ENCODE measurements at places on chromosomes 12 and 14. TPM values are rescaled to one million over a fixed set of nuclear protein-coding genes. Genes with fewer than 3 reads are reported as not detected.

Gene CDKL1
- 1.6 TPM for total RNA-seq

Gene NRIP2
- not detected for total RNA-seq

Gene PPP4R4
- 9.6 TPM for total RNA-seq

Gene GPX2
- 0.30 TPM for total RNA-seq

Gene KRT74
- total RNA-seq = not detected

GRCh38 chr12:132776816-132777568, 15.4 kb upstream of the ANKLE2 start:
- no peak for DNase-seq

GRCh38 chr14:73786636-73787485, 64.8 kb upstream of the PTGR2 start:
- DNase-seq = peak; percentile 81

DNA sequence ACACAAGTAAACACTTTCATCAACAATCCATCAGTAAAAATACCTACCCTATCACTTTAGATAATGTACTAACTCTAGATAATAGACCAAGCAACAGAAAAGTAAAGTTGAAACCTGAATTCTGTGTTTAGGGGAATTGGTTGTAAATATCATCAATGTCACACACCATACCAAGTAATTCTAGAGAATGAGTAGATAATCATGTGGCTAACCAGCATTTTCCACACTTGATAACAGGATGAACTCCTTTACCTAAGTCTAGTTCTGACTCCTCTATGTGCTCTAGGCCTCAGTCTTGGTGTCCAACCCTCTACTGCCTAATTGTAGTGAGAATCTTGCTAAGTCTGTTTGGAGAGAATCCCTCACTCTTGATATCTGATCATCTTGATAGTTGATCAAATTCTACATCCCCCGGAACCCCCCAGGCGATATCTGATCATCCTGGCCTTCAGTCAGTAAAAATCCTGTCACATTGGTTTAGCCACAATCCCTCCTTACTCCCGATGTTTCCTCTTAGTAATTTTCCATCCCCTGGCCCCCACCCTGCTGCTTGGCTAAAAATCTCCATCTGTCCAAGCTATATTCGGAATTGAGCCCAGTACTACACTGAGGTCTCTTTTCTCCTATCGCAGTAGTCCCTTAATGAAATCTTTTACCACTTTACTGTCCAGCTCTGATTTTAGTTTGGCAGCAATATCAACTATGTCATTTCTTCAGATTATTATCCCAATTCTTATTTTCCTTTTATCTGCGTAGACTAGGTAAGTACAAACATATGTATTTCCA, 3.4 kb upstream of the SLCO1A2 start:
- DNase-seq = no peak

DNA sequence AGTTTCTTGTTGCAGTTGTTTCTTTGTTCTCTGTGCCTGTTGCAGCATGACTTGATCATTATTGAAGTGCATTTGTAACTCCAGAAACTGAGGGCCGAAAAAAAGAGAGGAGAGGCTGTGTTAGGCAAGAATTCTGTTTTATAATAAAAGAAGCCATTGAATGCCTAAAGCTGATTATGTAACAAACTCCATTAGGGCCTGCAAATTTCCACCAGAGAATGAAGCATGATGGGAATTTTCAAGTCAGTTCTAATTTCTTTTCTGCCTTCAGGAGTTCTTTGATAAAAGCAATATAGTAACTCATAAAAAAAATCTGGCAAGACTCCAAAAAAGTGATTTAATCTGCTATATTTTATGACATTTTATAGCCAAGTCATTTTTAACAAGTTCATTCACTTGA, 156.7 kb upstream of the RASSF8 start:
- no peak for DNase-seq

- no peak for DNase-seq
These were observed 88.1 kb upstream of the CPSF6 start for GRCh38 chr12:69151254-69151764.

GRCh38 chr12:51318846-51319599, 5.0 kb downstream of the BIN2 start:
- no peak for DNase-seq

GRCh38 chr14:34386865-34387485, 75.1 kb downstream of the SPTSSA start:
- DNase-seq = no peak

DNA sequence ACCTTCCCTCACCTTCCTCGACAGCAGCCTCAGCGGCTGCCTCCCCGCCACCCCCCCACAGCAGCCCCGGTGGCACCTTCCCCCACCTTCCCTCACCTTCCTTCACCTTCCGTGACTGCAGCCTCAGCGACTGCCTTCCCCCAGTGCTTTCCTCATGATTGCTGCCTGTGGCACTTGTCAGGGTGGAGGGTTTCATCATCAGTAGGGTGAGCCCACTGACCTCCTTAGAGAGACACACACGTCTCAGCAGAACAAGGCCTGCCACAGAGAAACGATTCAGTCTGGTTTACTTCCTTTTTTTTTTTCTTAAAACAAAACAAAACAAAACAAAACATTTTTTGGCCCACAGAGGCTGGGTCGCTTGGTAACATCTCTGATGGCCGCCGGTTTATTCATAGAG, 75.0 kb downstream of the EP400 start:
- no peak for DNase-seq

- DNase-seq = no peak
These were observed 460.1 kb downstream of the MED13L start for GRCh38 chr12:115817389-115817788.

GRCh38 chr12:87430444-87430843, 598.8 kb downstream of the C12orf50 start:
- DNase-seq = no peak

DNA sequence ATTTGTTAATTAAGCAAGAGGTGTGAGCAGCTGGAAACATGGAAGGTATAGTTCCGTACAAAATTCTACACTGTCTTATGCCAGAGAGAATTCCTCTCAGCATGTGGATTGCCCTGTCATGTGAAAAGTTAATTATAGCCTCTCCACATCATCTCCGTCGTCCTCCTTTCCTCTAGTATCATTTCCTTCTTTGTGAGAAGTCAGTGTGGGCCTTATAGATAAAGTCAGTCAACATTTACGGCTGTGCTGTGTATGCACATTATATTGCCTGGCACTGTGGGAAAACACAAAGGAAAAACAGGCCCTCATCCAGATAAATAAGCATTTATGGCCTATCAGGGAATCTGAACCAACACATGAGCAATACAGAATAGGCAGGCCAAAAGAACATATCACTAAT, 236.6 kb downstream of the SEC23A start:
- DNase-seq = no peak

- DNase-seq = no peak
These were observed 84.7 kb downstream of the DACT1 start for GRCh38 chr14:58722441-58722840.

Measured in H1 (cell line).